ENCODE measurements at places on chromosomes 13 and 19.

GRCh38 chr13:47166336-47166735 is 269.5 kb upstream of the HTR2A start:
- DNase-seq: no peak
- H3K27ac ChIP-seq: no peak overlapping the region
- H3K36me3 ChIP-seq: no peaks in the 10 kb centered on the region
- H3K4me3 ChIP-seq: no peak overlapping the region
- H3K4me1 ChIP-seq: no peaks in the 10 kb centered on the region
- no peaks in the 10 kb centered on the region for H3K27me3 ChIP-seq

DNA sequence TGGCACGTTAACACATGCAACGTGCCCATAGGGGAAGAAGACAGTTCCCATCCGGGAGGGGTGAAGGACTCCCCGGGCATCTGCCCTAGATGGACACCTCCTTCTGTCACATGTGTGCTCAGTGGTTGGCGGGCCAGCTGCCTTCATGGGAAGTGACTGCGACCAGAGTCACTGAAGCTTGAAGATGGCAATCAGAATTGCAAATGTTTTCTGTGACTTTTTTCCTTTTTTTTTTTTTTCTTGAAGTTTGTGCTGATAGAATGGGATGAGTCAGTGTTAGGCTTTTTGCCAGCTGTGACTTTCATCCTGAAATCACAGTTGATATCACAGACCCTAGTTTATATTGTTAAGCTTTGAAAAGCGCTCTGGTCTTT is 109.2 kb upstream of the MCF2L start:
- no peaks in the 10 kb centered on the region for H3K4me1 ChIP-seq
- peaks cover 23% of the 10 kb centered on the region for H3K36me3 ChIP-seq

- H3K36me3 ChIP-seq: no peaks in the 10 kb centered on the region
- H3K4me1 ChIP-seq: no peaks in the 10 kb centered on the region
- H3K27me3 ChIP-seq: no peaks in the 10 kb centered on the region
- no peak overlapping the region for H3K27ac ChIP-seq
Observed at GRCh38 chr13:103134271-103134670, 68.1 kb upstream of the SLC10A2 start.

DNA sequence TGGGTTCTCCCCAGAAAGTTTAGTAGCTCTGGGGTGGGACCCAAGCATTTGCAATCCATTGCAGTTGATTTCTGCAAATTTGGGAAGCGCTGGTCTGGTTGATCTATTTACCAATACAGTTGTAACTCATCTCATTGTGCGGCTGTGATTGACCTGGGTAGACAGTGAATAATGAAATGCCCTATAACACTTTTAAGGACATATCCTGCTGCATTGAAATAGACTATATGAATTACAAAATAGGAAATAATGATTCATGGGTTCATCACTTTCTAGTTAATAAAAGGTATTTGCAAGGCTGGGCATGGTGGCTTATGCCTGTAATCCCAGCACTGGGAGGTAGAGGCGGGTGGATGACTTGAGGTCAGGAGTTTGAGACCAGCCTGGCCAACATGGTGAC is 59.0 kb upstream of the FARP1 start:
- no peaks in the 10 kb centered on the region for H3K4me1 ChIP-seq
- DNase-seq: no peak
- peaks cover under 1% of the 10 kb centered on the region for H3K27me3 ChIP-seq
- no peak overlapping the region for H3K4me3 ChIP-seq
- no peaks in the 10 kb centered on the region for H3K36me3 ChIP-seq

DNA sequence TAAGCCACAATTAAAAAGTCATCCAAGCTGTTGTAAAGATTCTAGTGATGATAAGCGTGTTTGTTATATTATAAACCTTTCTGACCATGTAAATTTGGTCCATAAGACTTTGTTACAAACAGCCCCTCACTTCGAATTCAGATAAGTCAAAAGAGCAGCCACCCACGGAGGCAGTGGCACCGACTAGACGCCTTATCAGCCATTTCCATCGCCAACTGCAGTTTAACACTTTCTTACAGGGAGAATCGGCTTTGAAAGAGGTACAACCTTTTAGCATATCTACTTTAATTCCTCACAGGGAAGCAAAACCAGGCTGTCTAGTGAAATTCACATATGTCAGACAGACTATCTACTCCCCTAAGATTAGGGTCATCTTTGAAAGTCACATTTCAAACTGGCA is 47.5 kb downstream of the SOX21 start:
- H3K36me3 ChIP-seq: no peaks in the 10 kb centered on the region
- peaks cover 12% of the 10 kb centered on the region for H3K4me1 ChIP-seq
- no peak for DNase-seq

DNA sequence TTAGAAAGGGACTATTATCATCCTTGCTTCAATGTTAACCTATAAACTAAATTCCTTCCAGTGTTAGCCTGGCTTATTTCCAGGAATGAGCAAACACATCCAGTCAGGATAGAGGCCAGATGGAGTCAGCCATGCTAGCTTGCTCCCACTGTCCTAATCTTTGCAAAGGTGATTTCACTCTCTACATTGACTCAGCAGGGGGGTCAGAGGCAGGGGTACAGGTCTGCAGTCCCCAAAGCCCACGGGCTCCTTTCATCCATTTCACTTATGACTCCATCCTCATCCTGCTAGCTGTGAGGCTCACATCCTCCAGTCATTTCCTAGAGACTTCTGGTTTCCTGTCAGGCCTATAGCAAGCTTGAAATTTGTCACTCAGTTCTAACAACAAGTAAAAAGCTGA is 63.4 kb upstream of the CEACAM8 start:
- no peak overlapping the region for H3K27ac ChIP-seq
- DNase-seq: no peak
- no peaks in the 10 kb centered on the region for H3K36me3 ChIP-seq
- H3K4me3 ChIP-seq: no peak overlapping the region
- peaks cover 7% of the 10 kb centered on the region for H3K27me3 ChIP-seq

- no peak overlapping the region for H3K27ac ChIP-seq
- H3K36me3 ChIP-seq: no peaks in the 10 kb centered on the region
- H3K27me3 ChIP-seq: peaks cover 29% of the 10 kb centered on the region
- no peaks in the 10 kb centered on the region for H3K4me1 ChIP-seq
Observed at GRCh38 chr13:98133946-98134345, 8.9 kb upstream of the FARP1 start.

DNA sequence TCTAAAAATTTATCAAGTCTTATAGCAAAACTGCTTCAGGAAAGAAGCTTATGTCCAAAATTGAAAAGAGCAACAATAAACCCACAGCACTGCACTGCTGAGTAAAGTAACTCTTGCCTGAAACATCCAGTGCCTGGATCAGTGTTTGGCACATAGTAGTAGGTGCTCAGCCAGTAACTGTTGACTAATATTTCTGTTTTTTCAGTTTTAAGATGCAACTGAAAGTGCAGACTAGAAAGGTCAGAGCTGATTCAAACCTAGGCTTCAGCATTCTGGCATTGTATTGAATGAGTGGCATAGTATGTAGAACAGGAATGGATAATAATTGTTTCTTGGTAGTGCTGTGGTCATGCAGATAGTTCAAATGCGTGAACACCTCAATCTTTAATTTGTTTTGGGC is 67.6 kb downstream of the UBL3 start:
- no peaks in the 10 kb centered on the region for H3K27me3 ChIP-seq
- H3K4me3 ChIP-seq: no peak overlapping the region
- DNase-seq: no peak
- H3K27ac ChIP-seq: no peak overlapping the region
- peaks cover 9% of the 10 kb centered on the region for H3K4me1 ChIP-seq
